Activated CD4-positive, CD25-positive, alpha-beta regulatory T cell (primary cell): ENCODE measurements at places on chromosomes 2 and 18.

DNA sequence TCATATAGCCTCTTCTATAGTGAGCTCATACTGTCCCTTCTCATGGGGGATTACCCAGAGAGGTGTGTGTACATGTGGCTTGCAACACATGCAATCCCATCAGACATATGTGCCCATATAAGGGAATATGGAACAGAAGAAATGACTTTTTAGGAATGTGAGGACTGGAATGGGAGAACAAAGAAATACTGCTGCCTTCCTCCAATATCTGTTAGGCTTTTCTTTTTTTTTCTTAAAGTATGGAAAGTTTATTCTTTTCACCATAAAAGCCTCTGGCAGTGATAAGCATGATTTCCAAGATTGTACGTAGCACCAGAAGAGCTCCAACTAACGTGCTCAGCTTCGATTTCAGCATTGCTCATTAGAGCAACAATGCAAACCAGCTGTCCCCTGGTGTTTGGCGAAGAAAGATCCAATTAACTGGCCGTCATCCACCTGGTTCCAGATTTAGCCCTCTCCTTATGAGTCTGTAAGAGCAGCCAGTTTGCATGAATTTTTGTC lies 113.6 kb downstream of the ADCYAP1 start:
- DNase-seq: no peak

DNA sequence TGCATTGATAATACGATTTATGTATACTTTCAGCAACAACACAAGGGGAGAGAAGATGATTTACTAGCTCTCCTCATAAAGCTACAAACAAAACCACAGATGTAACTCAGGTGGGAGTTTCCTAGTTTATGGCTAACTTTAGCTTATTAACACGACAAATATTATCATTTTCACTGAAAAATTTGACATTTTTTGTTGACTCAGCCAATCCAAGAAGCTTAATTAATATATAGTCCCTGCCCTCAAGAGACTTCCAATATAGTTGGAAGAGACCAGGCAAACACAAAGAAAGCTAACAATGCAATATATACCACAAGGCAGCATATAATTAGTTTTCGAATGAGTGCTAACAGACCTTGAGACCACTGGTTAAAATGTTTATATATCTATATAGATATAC lies 775 bp downstream of the WDR12 start:
- no peak for DNase-seq

- no peak for DNase-seq
Measured at GRCh38 chr2:121697108-121697631, 39.5 kb downstream of the NIFK start.

- no peak for DNase-seq
Measured at GRCh38 chr18:30192216-30192615, 850.3 kb downstream of the DSC3 start.

DNA sequence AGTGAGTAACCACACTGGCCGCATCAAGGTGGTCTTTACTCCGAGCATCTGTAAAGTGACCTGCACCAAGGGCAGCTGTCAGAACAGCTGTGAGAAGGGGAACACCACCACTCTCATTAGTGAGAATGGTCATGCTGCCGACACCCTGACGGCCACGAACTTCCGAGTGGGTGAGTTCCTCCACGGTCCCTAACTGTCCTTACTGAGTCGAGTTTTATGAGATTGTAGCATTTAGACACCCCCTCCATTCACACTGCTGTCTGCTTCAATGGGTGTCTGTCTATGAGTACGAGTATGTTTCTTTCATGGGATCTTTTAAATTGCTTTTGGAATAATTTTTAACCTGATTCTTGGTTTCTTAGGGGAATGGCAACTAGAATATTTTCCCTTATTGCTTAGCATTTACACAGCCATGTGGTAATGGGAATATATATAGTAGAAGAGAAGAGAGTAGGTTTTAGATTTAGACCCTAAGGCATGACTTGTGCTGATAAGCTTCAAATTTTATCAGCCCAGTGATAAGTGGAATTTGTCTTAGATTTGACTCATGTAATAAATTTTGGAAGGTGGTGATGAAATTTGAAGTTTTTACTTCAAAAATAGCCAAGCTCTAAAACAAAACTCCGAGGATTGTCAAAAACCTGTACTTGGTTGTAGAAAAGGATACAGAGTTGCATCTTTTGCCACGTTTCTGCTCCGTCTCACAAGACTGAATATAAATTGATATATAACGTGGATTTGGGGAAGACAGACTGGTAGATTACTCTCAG lies 188.2 kb downstream of the LTBP1 start:
- DNase-seq: no peak

GRCh38 chr2:218036371-218036770 lies 32.7 kb upstream of the RUFY4 start:
- no peak for DNase-seq

DNA sequence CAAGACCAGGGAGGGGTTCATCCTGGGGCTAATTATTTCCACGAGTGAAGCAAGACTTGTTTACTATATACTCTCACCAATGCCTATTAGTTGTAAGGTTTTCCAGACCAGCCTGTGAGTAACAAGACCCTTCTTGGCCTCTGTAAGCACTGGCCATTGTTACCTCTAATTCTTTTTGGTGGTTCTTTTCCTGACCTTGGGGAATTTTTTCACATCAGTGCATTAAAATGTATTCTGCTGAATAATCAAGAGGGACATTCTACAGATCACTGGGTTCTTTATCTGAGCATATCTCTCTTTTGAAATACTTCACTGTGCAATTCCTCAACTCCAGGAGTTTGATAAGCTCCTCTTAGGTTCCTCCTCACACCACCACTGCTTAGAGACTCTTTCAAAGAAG lies 909.9 kb upstream of the ACVR2A start:
- DNase-seq: no peak

DNA sequence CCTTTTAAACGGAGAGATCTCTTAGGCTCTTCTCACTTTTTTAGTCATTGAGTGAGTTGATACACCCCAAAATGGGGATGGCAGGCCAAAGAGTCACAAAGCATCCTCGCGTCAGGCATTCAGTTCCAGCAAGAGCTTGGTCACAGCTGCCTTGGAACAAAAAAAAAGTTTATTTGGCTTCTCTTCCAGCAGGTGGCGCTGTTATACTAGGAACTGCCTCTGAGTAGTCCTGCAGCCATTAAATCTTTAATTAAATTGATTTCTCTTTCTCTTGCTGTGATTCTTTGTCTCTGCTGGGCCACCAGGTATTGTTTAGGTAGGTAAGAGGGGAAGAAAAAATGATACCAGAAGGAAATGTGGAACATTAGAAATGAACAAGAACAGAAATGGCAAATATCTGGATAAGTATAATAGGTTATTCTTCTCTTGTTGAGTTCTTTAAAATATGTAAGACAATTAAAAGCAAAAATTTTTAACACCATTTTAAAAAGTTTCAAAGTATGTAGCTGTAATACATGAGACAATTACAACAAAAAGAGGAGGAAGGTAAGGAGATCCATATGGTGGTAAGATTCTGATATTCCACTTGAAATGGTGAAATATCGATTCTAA lies 175.1 kb downstream of the GALNT1 start:
- peak; percentile 14 for DNase-seq

DNA sequence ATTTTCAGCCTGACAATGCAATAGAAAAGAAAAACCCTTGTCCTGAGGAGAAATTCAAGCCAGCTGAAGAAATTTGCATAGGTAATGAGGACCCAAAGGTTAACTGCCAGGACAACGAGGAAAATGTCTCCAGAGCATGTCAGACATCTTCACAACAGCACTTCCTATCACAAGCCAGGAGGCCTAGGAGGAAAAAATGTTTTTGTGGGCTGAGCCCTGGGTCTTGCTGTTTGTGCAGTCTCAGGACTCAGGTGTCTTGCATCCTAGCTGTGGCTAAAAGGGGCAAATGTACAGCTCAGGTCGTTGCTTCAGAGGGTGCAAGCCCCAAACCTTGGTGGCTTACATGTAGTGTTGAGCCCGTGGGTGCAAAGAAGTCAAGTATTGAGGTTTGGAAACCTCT lies 905.1 kb upstream of the FSHR start:
- DNase-seq: no peak

GRCh38 chr2:214565246-214565645 lies 154.4 kb downstream of the VWC2L start:
- no peak for DNase-seq

- DNase-seq: no peak
Measured at GRCh38 chr2:230000118-230000841, 68.4 kb downstream of the SLC16A14 start.
